ENCODE measurements at places on chromosomes 1 and 21.

DNA sequence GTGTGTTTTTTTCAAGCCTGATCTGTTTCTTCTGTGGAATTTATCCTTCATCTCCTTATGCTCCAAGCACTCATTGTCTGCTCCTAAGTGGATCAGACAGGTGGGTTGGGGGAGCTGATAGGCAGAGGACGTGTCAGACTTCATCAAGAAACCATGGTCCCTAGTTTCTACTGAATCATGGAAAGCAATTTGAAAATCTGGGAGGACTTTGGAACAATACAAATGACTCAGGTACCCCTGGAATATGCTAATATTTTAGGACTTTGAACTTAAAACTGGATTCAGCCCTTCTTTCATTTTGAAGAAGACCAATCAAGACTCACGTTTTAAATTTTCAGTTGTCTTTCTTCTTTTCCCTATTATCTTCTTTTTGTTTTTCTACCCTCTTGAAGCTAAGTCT lies 7.7 kb downstream of the ABCG1 start:
- no peak for DNase-seq

DNA sequence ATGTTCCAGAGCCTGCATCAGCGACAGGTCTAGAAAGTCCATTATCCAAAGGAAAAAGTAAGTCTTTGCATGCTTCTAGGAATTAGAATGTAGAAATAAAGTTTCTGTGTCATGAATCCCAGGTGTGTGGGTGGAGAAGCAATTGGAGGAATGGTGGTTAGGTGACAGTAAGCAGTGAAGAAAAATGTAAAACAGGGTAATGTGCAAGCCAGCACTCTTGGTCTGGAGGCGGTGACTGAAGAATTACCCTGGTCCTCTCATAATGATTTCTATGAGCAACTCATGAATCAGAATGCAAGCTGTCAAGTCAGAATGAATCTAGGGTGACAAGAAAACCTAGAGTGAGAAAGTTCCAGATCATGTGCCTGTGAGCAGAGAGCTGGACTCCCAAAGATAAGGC lies 33.6 kb downstream of the PLPPR4 start:
- no peak for DNase-seq

GRCh38 chr1:46613661-46614603 lies 2.7 kb downstream of the MOB3C start:
- no peak for DNase-seq

DNA sequence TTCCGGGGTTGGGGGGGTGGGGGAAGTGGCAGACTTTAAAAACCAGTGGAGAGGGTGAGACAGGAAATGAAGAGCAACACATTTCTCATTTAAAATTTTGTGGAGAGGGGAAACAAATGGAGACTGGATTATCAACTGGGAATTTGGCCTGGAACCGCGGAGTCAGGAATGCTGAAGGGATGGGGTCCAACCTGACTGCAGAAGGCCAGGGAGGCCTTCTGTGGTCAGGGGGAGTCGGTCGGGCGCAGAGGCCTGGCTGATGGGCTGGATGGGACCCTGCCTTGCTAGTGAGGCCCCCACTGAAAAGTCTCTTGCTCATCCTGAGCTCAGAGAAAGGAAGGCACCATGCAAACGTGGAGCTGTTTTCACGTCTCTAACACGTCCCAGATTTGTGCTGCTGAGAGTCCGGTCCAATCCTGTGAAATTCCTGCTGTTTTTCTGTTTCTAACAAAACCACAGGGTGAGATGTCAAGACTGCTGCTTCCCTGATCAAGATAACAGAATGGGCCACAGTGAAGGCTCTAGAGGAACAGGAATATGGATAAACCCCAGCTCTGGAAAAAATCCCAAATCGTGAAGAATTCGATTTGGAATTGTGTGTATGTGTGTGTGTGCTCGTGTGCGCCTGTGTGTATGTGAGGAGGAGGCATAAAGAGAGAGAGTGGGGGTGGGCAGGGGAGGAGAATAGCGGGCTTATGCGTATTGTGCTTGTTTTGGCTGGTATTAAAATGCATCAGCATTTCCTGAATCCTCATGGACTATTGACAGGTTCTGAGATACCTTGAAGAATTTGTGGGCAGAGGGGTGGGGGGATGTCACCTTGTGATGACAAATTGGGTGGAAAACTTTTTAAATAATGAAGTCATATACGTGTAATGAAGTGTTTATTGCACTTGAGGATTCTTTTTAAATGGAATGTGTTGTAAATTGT lies 117.4 kb downstream of the NGF start:
- DNase-seq: no peak

DNA sequence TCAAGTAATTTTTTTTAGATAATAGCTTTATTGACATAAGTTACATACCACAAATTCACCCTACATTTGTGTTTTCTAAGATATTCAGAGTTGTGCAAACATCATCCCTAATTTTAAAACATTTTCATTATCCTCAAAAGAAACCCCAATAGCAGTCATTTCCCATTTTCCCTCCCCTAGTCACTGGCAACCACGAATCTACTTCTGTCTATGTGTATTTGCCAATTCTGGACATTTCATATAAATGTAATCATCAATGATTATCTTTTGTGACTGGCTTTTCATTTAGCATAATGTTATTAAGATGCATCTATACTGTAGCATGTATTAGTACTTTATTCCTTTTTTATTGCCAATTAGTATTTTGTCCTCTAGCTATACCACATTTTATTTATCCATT lies 88.8 kb upstream of the SLFNL1 start:
- DNase-seq: no peak

GRCh38 chr1:235583511-235584001 lies 66.0 kb downstream of the GNG4 start:
- DNase-seq: no peak

GRCh38 chr1:198003468-198003867 lies 86.3 kb downstream of the LHX9 start:
- no peak for DNase-seq

- no peak for DNase-seq
Observed at GRCh38 chr1:207987164-207987563, 76.2 kb upstream of the CD34 start.

GRCh38 chr1:200834383-200834782 lies 38.4 kb upstream of the GPR25 start:
- DNase-seq: no peak

DNA sequence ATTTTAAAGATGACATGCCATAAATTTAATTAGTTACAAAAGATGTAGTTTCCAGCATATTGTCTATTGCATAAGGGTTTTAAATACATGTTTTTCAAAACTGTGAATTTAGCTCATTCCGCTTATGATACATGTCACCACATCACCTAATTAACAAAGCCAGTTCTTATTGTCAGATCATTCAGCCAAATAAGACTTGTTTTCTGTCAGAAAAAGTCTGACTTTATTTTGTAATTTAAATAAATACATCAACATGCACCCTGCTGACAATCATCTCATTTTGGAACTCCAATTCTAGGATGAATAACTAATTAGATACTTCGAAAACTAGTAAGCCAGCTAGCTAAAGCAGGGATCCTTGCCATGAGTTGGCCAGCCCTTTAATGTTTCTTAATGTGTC lies 110.9 kb upstream of the APP start:
- no peak for DNase-seq

DNA sequence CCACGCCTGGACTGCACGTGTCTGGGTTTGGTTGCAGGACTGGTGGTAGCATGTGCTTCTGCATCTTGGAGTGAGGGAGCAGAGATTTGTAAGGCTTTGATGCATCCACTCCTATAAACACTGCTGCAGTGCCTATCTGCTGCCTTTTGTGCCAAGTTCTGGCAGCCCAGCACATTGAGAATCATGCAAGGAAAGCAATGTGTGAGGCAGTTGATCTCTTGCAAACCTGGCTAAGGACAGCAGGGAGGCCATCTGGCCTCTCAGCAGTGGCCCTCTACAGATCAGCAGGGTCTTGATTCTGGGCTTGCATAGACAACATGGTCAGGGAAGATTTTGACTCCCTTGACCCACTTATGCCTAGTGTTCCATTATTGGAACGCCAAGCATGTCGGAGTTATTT lies 81.2 kb upstream of the COA6 start:
- DNase-seq: no peak

GRCh38 chr1:156677616-156678596 lies 699 bp upstream of the NES start:
- DNase-seq: no peak

DNA sequence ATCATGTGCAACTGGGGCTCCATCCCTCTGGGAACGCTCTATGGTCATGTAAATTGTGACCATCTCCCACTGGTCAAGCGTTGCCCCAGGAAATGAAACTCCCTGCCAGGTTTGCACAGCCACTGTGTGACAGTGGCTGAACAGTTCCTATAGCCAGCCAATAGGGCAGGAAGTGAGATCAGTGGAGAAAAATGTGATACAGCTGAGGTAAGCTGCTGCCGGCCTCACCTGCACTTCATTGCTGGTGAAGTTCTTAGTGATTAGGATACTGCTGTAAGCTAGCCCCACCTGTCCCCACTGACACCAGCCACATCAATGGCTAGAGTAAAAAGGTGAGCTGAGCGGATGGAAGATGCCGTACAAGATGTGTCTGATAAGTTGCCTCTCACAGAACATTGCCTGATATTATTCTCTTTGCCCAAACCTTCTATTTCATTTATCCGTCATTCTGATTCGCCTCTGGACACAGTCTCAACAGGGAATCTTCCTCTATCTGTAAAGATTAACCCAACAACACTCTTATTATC lies 38.4 kb upstream of the CDC42BPA start:
- no peak for DNase-seq

DNA sequence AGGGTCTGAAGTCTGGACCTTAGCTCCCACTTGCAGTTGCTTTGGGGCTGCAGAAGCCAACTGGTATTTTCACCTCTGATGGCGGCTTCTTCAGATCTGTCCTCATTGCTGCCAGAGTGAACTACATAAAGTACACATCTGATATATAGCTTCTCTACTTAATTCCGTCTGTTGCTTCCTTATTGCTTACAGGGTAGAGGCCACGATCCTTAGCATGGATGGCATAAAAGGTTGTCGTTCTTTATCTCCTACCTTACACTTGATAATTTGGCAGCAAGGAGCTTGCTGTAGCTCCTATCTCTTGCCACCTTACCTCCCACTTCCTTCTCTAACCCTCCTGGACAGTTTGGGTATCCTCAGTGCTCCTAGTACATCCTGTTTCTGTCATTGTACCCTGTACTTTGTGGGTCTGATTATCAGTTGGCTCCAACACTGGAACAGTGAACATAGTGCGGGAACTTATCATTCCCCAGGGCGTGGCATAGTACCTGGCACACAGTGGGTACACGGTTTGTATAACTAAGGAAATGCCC lies 30.9 kb upstream of the NBL1 start:
- no peak for DNase-seq

DNA sequence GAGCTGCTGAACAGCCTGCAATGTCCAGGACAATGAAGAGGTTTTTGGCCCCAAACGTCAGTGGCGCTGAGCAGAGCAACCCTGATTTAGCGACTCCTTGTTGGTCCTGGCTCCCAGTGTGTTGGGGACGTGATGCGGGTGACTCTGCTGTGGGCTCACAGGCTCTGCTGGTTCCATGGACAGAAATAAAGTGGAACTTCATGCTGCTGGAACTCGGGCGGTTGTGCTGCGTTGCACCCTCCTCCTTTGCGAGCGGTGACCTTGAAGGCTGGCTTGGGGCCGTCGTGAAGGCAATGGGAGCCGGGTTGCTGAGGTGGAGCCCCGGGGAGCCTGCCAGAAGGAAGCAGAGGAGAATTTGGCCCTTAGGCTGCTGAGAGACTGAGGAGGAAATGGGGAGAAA lies 122.6 kb upstream of the C1orf174 start:
- DNase-seq: no peak

GRCh38 chr1:246184503-246184902 lies 322.6 kb downstream of the SMYD3 start:
- DNase-seq: no peak

DNA sequence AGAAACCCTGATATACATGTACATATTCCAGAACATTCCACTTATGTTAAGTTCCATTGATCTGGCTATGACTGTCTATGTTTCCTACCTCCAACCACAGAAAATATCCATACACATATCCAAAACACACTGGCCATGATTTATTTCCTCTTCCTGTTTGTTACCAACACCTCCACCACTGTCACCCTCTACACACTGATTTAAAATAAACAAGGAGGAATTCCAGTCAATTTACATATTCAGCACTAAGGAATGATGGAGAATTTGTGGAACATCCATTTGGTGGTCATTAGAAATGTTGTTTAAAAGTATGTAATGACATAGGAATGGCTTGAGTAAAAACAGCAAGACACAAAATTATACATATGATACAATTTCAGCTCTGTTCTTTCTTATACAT lies 5.5 kb upstream of the STX6 start:
- no peak for DNase-seq

DNA sequence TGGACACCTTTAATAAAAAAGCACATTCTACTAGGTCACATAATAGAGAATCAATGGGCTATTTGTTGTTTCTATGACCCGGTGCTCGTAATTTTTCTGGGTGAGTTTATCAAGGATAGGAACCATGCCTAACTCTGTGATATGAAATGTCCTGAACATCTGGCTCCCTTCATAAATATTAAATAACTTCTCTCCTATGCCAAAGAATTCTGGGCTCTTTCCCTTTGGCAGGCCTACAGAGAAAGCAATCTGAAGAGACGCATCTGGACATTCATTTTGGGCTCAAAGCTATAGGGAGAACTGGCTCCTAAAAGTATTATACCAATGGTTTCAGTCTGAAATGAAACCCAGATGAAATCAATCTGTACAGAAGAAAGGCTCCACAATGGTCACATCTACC lies 38.8 kb upstream of the ANGPTL7 start:
- DNase-seq: no peak

DNA sequence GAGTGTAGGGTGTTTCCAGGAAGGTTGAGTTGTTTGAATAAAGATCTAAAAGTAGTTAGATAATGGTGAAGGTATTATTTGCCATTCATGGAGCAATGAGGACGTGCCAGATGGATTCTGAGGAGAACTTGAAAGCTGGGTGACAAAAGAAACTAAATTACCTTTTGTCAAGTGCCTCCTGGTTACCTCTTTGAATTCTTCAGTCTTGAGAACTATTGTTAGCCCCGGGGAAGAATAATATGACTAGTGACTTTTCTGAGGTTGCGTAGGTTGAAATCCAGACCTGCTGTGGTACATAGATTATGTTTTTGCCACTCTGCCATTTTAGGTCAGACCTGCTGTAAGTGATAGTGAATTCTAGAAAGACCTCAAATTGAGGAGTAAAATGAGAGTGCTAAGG lies 11.5 kb downstream of the LAMC1 start:
- DNase-seq: no peak

GRCh38 chr1:8652467-8653046 lies 164.9 kb downstream of the RERE start:
- DNase-seq: no peak

- no peak for DNase-seq
Observed at GRCh38 chr1:237281481-237281880, 239.5 kb downstream of the RYR2 start.

DNA sequence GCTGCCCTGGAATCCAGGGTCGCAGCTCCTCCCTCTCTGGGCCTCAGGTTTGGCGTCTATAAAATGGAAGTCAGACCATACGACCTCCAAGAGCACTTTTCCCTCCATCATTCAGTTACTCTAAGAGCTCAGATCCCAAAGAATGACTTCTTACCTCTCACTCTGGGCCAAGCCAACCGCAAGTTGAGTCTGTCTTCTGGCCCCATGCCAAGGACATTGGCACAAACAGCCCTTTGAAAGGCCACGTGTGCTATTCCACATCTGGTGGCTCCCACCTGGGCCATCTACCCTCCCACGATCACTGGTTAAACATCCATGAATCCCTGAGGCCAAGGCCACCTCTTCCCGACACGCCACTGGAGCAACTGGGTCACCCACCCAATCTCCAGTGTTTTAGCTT lies 12.4 kb downstream of the SLC2A7 start:
- no peak for DNase-seq
